ENCODE measurements at places on chromosomes 5 and 9.

GRCh38 chr9:79481846-79482477 is 89.8 kb upstream of the TLE4 start:
- DNase-seq = no peak

DNA sequence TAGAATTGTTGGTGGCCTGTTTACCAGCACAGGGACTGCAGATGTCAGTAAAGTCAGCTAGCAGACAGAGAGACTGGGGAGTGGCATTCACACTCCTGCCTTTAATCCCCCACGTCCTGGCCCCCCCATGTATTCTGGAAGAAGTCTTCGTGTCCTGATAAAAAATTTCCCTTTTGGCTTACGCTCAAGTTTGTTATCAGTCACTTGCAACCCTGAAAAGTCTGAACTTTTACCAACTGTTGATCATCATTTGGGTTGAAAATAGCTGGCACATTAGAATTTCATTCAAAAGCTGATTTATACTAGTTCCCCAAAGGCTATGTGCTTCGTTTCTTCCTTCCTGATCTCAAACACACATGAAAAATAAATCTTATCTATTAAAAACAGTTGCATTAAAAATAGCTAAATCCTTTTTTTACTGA is 5.8 kb upstream of the CRHBP start:
- DNase-seq = no peak

GRCh38 chr5:78659114-78659513 is 10.5 kb upstream of the LHFPL2 start:
- DNase-seq = no peak

GRCh38 chr9:27447031-27447683 is 76.9 kb upstream of the IFNK start:
- no peak for DNase-seq

- no peak for DNase-seq
Observed at GRCh38 chr5:158275511-158275910, 416.6 kb upstream of the CLINT1 start.

- DNase-seq = no peak
Observed at GRCh38 chr5:83899326-83899970, 178.8 kb upstream of the HAPLN1 start.

DNA sequence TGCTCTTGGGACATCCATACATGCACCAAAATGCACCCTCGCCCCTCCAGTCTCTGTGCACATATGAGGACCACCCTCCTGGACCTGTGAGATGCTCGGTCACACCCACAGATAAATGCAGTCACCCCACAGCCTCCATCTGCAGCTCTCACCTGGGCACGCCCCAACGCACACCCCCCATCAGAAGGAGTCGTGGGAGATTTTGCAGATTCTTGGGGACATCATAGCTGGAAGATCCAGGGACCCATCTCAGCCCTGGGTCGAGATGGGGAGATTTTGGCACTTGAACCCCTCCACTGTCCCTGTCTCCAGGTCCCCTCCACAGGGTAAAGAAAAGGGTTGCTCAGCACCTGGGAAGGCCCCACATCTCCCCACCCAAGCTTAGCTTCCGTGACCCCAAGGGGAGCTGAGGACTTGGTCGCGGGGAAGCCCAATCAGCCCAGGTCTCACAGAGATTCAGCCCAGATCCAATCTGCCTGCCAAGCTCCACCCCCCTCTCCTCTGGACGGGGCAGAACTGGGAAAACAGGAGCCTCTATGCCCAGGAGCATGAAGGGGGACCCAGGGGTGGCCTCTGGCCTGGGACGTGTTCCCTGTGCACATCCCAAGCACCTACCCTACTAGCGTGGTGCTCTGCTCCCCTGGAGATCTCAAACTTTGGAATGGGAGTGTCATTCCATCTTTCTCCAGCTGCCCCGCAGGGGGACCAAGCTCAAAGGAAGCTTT is 89.2 kb upstream of the LMX1B start:
- DNase-seq = no peak

- DNase-seq = no peak
Observed at GRCh38 chr5:148962761-148963324, 100.0 kb downstream of the SH3TC2 start.

DNA sequence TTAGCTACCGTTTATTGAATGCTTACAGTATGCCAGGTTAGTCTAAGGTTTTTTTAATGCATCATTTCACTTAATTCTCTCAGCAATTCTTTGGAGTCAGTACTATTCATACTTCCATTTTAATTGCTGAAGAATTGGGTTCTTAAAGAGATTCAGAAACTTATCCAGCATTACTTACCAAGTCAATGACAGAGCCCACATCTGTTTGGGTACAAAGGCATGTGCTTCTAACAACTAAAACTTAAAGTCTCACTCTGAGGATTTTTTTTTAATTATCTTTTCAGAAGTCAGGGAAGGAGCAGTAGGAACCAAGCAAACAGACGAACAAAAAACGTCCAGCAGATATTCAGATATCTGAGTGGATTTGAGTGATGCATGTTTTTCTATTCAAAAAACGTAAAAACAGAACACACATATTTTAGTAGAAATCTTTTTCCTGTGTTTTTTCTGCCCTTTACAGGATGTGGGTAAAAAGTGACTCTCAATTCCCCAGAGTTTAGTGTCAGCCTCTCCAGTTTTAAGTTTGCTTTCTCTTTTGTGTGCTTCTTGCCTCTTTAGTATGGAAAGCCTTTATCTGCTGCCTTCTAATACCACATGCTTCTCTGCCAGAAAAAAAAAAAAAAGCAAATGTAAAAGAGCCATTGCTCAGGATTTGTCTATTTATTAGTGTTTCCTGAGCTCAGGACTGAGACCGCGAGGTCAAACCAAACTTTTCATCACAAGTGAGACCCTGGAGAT is 118.0 kb downstream of the PRKACG start:
- no peak for DNase-seq

- DNase-seq = no peak
Observed at GRCh38 chr5:116669261-116670031, 94.8 kb upstream of the SEMA6A start.

GRCh38 chr9:94622087-94622800 is 17.1 kb downstream of the FBP1 start:
- DNase-seq = no peak

Data from NCI-H460 (cell line).